ENCODE measurements at places on chromosomes 12 and 14.

DNA sequence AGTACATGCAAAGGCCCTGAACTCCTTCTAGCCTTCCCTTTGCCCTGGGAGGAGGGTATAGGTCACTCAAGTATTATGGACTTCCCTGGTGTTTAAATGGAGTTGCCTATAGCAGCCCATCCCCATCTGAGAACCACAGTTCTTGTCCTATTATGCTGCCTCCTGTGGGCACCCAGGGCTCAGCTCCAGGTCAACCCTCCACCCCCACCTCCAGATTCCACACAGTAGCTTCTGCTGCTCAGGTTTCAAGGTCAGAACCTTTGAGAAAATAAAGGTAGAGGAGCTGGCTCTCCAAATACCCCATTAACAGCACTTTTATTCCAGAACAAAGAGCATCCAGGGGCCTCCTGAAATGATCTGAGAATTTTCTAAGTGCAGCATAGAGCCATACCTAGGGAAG, 57.4 kb downstream of the ACTN1 start:
- DNase-seq: no peak

- no peak for DNase-seq
These were observed 34.8 kb downstream of the TIMELESS start for GRCh38 chr12:56414401-56414800.

DNA sequence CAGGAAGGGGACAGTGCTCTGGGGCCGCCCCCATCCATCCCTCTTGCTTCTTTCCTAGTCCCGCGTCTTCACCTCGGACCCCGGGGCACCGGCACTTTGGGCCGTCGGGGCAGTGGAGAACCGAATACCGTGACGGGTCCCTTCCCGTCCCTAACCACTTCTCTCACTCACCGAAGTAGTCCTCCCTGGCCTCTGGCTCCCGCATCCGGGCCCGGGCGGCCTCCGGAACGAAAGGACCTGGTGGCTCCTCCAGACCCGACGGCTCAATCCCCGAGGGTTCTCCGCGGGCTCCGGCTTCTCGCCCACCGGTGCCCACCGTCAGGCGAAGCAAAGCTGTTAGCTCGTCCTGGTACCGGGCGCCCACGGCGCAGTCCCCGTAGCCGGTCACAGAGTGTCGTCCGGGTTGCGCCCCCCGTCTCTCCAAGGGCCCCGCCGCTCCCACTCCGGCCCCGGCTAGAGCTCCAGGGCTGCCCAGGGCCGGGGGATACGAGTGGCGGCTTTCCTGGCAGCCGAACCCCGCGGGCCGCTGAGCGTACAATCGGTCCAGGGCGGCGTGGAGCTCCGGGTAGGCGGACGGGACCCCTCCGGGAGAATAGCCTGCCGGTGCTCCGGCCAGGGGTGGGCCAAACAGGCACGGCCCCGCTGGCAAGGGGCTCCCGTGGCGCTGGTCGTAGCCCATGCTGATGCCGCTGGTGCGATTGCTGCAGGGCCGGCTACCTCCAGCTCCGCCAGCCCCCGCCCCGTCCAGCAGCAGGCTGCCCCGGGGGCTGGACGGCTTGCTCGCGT, 1.1 kb downstream of the AJUBA start:
- no peak for DNase-seq

GRCh38 chr14:93381644-93382043, 34.7 kb downstream of the COX8C start:
- DNase-seq: no peak

DNA sequence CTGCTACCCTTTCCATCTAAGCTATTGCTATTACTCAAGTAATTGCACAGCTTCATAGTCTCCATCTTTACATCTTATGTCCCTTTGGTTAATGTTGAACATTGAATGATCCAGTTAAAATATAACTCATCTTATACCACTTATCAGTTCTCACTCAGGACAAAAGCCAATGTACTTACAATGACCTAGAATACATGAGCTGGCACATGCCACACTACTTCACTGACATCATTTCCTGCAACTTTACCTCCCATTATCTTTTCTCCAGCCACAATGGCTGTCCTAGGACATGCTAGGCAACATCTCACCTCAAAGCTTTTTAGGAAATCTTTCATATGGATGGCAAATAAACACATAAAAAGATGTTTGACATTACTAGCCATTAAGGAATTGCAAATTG, 309.2 kb downstream of the FOXG1 start:
- DNase-seq: no peak

DNA sequence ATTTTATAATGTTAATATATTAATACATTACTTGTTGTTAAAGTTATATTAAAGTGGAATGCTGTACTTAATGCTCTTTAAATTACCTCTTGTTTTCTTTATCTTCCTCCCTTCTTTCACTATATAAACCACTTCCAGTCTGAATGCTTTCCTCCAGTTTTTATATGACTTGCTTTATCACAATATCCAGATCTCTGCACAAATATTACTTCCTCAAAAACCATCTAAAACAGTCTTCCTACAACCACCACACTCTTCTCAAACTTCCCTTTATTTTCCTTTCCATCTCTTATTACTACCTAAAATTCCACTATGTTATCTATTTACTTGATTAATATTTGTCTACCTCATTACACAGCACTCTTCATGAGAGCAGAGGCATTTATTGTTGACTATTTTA, 956.6 kb downstream of the LRFN5 start:
- peak; percentile 55 for DNase-seq

DNA sequence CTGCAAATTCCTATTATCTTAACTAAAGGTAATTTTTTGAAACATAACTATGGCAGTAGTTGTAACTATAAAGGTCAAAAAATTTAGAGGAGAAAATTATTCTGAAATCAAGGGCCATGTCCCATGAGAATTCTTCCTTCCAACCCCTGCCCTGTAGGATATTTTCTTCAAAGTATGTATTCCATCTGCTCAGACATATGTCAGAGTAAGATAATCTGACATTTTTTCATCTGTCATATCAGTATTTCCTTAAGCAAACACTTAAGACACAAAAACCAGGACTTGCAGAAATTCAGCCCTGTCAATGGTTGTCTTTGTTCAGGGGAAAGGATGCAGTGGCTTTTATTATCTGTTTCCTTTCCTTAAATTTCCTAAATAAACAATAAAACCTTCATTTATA, 36.3 kb downstream of the ACSS3 start:
- no peak for DNase-seq

DNA sequence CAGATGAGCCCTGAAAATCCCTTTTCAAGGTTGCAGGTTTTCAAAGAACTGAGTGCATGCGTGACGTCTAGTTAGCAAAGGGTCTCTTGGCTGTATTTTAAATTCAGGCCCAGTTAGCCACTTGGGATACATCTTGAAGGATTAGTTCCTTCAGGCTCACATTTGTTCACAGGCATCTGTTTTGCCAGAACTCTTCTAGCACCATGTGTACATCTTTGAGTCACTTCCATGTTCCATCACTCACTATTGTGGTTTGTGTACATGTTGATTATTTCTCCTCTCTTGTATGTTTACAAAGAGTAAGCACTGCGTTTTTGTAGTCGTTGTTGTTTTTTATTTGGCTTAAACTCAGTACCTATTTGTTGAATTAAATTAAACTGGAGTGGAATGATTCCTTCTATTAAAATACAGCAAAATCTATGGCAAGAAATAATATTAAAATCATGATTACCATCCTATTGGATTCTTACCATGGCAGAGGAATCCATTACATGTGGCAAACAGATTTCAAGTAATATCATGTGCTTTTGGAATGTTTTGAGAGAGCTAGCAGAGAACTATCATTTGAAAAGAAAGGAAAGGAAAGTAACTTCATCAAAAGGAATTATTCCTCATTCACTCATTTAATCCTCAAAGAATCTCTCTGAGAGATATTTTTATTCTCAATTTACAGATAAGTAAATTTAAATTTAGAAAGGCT, 438.9 kb upstream of the FAR2 start:
- DNase-seq: no peak

DNA sequence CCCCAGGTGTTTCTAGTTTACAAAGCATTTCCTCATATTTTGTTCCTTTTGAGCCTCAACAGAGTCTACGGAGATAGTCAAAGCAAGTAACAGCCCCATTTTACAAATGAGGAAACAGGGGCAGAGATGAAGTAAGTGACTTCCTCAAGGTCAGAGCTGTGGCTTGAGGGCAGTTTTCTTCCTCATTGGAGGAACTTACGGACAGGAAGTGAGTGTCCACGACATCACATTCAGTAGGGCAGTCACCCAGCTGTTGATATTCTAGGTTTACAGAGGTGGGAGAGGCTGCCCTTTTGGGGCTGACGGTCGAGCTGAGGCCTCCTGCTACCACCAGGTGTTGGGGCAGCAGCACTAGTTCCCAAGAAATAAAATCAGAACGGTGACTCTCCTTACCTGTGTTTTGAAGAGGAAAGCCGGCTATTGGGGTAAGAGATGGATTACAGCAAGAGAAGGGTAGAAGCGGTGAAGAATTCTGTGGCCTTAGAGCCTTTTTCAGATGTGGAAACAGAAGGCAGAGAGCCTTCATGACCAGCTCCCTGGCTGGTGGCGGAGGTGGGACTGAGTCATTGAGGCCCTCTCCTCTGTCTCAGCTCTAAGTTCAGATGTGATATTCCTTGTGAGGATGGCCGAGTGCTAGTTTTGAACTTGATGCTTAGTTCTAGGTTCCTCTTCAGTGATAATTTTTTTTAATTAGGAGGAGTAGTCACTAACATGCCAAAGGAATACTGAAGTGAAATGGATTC, 41.7 kb downstream of the SUSD6 start:
- peak; percentile 55 for DNase-seq

DNA sequence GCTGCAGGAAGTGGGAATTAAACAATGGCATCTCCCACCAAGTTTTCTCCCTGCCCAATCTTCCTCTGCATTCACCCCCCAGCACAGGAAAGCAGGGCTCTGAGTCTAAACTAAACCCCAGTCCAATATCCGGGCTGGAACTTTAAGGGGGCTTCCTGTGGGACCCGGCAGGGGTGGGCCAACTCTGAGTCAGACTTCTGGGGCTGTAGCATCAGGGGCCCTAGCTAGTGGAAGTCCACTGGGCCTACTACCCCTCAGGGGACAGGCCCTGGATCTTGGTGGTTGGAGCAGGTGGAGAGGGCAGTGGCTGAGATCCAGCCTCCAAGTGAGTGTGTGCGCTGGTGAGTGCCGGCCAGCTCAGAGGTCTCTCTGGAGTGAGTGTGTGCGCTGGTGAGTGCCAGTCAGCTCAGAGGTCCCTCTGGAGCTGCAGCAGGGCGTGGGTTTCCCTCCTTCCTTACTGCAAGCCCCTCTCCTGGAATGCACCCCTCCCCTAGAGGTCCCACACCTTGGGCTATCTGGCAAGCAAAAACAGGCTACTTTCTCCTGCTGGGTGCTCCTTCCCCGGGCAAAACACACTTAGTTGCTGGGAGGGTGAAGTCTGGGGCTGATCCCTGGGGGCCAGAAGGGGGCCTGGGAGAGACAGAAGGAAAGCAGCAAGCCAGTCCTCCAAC, 5.6 kb upstream of the LHX5 start:
- DNase-seq: no peak

Measured in KBM-7 (cell line).